ENCODE measurements at places on chromosomes 13 and 19. TPM values are rescaled to one million over a fixed set of nuclear protein-coding genes. Genes with fewer than 3 reads are reported as not detected.
A peak's percentile ranks its signal among the peaks of the same experiment; 100 is the strongest.

Gene LAIR1
- 1.9 TPM for total RNA-seq

Gene ATG4D
- total RNA-seq: 59.8 TPM

Gene MYO1F
- 3.3 TPM for total RNA-seq

Gene ZNF99
- total RNA-seq: 0.08 TPM

Gene SPTBN4
- total RNA-seq: 0.52 TPM

Gene ZNF234
- total RNA-seq: 5.7 TPM

Gene MIA
- total RNA-seq: 10.3 TPM

Gene NAPSA
- total RNA-seq: 1.7 TPM

Gene SHISA7
- not detected for total RNA-seq

DNA sequence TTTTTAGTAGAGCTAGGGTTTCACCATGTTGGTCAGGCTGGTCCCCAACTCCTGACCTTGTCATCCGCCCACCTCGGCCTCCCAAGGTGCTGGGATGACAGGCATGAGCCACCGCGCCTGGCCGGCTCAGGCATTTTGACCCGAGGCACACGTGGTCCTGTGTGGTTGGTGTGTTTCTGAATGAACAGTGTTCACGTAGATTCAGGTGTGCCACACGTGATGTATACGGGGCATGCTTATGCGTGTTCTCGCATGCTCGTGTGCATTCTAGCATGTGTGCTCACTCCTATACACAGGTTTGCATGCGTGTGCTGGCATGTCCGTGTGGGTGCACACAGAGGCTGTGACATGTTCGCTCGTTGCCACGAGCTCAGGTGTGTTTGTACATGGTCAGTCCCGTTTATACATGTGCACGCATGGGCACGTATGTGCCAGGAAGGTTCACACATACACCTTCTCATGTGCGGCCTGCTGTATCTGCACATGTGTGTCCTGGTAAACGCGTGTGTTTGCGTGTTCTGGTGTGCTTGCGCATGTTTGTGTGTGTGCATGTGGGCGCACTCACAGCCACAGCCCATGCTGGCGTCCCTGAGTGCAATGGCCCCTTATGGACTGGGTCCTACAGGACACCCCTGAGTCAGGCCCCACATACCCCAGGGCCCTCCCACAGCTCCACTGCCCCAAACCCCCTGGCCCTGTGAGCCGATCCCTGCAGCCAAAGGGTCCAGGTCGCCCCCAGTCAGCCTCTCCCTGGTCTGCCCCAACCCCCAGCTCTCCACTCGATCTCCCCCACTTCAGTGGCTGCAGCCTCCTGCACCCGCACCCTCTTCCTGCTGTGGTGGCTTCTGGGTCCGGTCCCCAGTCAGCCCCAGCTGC, 20.6 kb upstream of the TCF3 start:
- no peak overlapping the region for H3K4me3 ChIP-seq
- no peaks in the 10 kb centered on the region for H3K36me3 ChIP-seq
- peaks cover 97% of the 10 kb centered on the region for H3K27me3 ChIP-seq
- peak; percentile 61 for DNase-seq

DNA sequence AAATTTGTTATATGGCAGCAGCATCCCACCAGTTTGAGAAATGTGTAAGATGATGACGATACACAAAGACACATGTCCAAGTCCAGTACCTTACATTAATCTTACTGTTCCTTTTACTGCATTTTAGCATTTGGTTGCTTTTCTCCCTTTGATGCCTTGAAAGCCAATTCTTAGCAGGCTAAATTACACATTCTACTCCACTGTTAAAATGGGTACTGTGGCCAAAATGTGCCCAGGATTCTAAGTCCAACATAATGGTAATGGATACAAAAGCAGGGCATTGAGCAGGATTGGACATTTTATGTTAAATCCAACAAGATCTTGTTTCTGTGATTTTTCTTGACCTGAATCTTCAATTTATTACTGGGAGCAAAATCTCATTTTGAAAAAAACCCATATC, 52.8 kb upstream of the RAP2A start:
- peaks cover 7% of the 10 kb centered on the region for H3K4me1 ChIP-seq
- DNase-seq: no peak
- H3K27me3 ChIP-seq: no peaks in the 10 kb centered on the region
- H3K36me3 ChIP-seq: peaks cover 28% of the 10 kb centered on the region
- no peak overlapping the region for H3K27ac ChIP-seq
- no peak overlapping the region for H3K4me3 ChIP-seq

GRCh38 chr13:41137951-41138350, 5.3 kb upstream of the KBTBD6 start:
- DNase-seq: no peak
- no peak overlapping the region for H3K4me3 ChIP-seq
- H3K4me1 ChIP-seq: peaks cover 8% of the 10 kb centered on the region
- H3K36me3 ChIP-seq: no peaks in the 10 kb centered on the region
- no peak overlapping the region for H3K27ac ChIP-seq

GRCh38 chr19:45352914-45353796, 12.6 kb downstream of the KLC3 start:
- no peak for DNase-seq
- H3K4me1 ChIP-seq: no peaks in the 10 kb centered on the region
- H3K27me3 ChIP-seq: no peaks in the 10 kb centered on the region
- peaks cover 70% of the 10 kb centered on the region for H3K36me3 ChIP-seq

GRCh38 chr19:45130888-45131615, 29.7 kb downstream of the NKPD1 start:
- no peak for DNase-seq
- H3K36me3 ChIP-seq: no peaks in the 10 kb centered on the region

- no peaks in the 10 kb centered on the region for H3K4me1 ChIP-seq
- DNase-seq: no peak
- H3K27me3 ChIP-seq: no peaks in the 10 kb centered on the region
- H3K36me3 ChIP-seq: peaks cover 38% of the 10 kb centered on the region
- H3K27ac ChIP-seq: no peak overlapping the region
- no peak overlapping the region for H3K4me3 ChIP-seq
These were observed 85.6 kb downstream of the ZMYM2 start for GRCh38 chr13:20044086-20044485.

GRCh38 chr13:30391956-30392680, 30.2 kb upstream of the UBE2L5 start:
- no peak for DNase-seq
- no peaks in the 10 kb centered on the region for H3K36me3 ChIP-seq
- peaks cover 54% of the 10 kb centered on the region for H3K4me1 ChIP-seq

DNA sequence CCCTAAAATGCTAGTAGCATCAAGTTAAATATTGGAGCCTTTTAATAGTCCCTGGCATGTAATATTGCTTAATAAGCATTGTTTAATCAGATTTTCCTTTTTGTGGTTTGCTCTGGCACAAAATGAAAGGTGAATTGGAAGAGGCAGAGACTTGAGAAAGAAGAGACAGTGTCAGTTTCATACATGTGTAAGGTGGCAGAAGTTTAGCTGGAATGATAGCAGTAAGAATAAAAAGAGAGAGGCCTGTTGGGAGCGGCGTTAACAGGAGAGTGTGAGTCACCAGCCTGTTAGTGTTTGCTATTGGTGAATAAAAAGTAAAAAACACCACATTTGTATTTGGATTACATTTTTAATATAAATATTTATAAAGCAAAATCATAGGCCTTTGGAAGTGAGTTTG, 145.3 kb downstream of the PDS5B start:
- peaks cover 43% of the 10 kb centered on the region for H3K4me1 ChIP-seq
- H3K27me3 ChIP-seq: no peaks in the 10 kb centered on the region
- no peaks in the 10 kb centered on the region for H3K36me3 ChIP-seq
- no peak overlapping the region for H3K4me3 ChIP-seq
- DNase-seq: no peak

GRCh38 chr13:84446972-84447639, 564.8 kb upstream of the SLITRK1 start:
- DNase-seq: no peak
- H3K27ac ChIP-seq: no peak overlapping the region
- no peak overlapping the region for H3K4me3 ChIP-seq
- H3K36me3 ChIP-seq: no peaks in the 10 kb centered on the region

- H3K4me3 ChIP-seq: no peak overlapping the region
- no peaks in the 10 kb centered on the region for H3K27me3 ChIP-seq
- no peaks in the 10 kb centered on the region for H3K36me3 ChIP-seq
- H3K27ac ChIP-seq: no peak overlapping the region
- no peak for DNase-seq
These were observed 23.1 kb downstream of the FNDC3A start for GRCh38 chr13:48998641-48999292.

- H3K36me3 ChIP-seq: no peaks in the 10 kb centered on the region
- no peaks in the 10 kb centered on the region for H3K4me1 ChIP-seq
- H3K27me3 ChIP-seq: no peaks in the 10 kb centered on the region
These were observed 783.4 kb upstream of the ARGLU1 start for GRCh38 chr13:107351305-107351704.

DNA sequence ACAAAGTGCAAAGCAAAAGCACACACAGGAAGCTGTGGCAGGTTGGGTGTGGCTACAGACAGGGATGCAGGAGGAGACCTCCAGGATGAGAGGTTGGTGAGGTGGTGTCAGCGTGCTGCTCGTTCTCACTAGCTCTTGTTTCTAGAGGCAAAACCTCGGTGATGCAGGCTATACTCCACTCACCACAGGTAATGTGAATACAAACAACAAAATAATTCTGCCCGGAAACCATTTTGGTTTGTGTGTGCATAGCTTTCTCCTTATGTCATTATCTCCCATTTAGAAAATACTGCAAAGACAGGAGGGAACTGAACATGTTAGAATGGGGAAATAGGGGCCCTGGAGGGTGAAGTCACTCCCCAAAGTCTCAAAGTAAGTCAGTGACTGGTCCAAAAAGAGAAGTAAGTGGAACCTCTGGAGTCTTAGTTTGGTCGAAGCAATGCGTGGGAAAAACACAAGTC, 9.4 kb downstream of the LCP1 start:
- no peak for DNase-seq
- H3K36me3 ChIP-seq: no peaks in the 10 kb centered on the region
- no peaks in the 10 kb centered on the region for H3K27me3 ChIP-seq
- no peak overlapping the region for H3K4me3 ChIP-seq
- no peak overlapping the region for H3K27ac ChIP-seq
- H3K4me1 ChIP-seq: peaks cover 24% of the 10 kb centered on the region

DNA sequence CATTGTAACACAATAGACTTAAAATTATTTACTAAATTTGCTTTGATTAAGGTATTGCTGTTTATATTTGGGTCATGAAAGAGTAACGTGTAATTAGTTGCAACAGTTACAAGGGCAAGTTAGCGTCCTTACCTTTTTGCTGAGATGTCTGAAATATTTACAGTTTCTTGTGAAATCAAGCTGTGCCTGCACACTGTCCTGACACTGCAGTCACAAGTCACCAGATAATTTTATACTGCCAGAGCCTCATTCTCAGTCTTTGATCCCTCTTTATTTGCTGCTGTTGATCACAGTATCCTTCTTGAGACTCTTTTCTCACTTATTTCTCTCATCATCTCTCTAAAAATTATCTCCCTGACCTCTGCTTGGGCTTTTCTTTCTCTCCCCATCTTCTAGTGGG, 8.4 kb upstream of the DIAPH3 start:
- no peak overlapping the region for H3K27ac ChIP-seq
- DNase-seq: no peak
- H3K36me3 ChIP-seq: no peaks in the 10 kb centered on the region
- no peak overlapping the region for H3K4me3 ChIP-seq

GRCh38 chr13:113064534-113065405, 40.8 kb upstream of the F7 start:
- no peak overlapping the region for H3K27ac ChIP-seq
- no peak for DNase-seq
- no peaks in the 10 kb centered on the region for H3K4me1 ChIP-seq
- peaks cover 39% of the 10 kb centered on the region for H3K36me3 ChIP-seq
- H3K4me3 ChIP-seq: no peak overlapping the region
- no peaks in the 10 kb centered on the region for H3K27me3 ChIP-seq
